D341Med (cell line): ENCODE measurements at places on chromosomes 11 and 22.
A peak's percentile ranks its signal among the peaks of the same experiment; 100 is the strongest.

GRCh38 chr11:69661413-69661715 is 13.8 kb downstream of the LTO1 start:
- DNase-seq, result peak; percentile 9

GRCh38 chr22:46465793-46466192 is 71.6 kb downstream of the CELSR1 start:
- DNase-seq, result no peak

- no peak for DNase-seq
These were observed 59.9 kb downstream of the EIF3M start for GRCh38 chr11:32643526-32643925.

DNA sequence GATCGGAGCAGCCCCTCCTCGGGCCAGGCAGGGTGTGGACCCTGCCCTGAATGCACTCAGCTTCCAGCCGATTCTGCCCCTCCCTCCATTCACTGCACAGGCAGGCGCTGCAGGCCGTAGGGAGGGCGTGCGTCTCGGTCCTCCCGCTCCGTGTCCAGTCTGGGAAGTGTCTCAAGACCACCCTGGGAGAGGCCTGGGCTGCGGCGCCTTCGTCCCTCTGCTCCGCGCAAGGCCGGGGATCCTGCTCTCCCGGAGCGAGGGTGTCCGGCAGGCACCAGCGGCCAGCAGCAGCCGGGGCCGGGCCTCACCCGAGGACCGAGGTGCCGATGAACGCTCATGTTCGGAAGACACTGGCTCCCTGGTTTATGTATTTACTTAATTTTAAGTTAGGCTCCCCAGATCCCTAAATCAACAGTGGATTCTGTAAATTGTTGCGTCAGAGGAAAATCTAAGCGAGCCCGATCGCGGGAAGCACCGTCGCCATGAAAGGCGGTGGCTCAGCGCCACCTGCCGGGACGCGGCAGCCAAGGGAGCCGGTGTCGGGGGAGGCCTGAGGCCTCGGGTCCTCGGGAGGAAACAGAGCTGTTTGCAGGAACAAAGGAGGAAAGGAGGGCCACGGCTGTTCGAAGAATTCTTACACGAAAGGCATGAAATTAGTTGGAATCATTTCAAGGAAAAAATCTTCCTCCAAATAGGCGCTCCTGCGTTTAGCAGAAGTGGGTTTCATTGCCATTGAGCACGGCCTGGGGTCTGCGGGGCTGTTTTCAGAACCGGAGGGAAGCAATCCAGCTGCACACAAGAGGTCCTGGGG is 195.3 kb downstream of the BRD1 start:
- DNase-seq, result peak; percentile 88

DNA sequence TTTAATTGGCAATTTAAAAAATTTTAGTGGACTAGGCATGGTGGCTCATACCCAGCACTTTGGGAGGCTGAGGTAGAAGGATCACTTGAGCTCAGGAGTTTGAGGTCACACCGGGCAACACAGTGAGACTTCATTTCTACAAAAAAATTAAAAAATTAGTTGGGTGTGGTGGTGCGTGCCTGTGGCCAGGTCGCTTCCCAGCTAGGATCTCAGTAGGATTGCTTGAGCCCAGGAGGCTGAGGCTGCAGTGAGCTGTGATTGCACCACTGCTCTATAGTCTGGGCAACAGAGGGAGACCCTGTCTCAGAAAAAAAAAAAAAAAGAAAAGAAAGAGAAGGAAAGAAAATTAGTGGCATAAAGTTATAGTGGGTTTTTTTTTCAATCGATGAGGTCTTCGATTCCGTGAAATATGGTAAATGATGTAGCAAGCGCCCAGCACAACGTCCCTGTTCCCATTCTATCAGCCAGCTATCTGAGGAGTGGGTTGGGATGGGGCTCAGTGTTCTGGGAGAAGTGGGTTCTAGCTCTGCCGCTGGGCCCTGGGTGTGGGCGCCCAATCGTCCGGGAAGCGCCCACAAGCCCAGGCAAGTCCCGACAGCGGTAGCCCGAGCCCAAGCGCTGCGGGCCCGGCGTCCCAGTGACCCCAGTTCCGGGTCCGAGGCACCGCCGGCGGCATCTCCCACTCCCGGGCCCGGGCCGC is 1.4 kb downstream of the FOSL1 start:
- DNase-seq, result no peak

- no peak for DNase-seq
These were observed 64.4 kb downstream of the MYH9 start for GRCh38 chr22:36323182-36323854.

DNA sequence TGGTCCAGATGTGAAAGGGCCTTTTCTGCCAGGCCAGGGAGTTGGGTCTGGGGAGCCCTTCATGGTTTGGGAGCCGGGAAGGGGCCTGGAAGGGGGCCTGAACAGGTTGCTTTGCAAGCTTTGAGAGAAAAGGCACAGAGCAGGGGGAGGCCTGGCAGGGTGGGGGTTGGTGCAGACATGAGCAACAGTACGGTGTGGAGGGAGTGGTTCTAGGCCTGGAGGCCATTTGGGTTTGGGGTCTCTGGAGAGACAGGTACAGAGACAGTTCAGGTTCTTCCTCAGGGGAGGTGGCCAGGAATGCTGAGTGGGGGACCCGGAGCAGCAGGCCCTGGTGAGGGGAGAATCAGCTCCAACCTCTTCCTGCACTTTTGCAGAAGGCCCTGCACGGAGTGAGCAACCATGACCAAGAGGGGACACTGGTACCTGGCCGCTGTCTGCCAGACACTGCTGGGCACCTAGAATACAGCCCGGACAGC is 1.4 kb downstream of the KDELR3 start:
- DNase-seq, result no peak

DNA sequence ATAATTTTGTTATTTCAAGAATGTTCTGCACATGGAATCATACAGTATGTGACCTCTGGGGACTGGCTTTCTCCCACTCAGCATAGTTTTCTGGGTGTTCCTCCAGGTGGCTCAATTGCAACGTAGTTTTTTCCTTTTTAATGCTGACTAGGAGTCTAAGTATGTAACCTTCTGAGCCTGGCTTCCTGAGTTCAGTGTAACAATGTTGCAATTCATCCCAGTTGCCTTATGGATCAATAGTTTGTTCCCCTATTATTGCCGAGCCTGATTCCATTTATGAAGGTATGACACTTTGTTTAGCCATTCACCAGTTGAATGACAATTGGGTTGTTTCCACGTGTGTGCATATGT is 128.3 kb downstream of the CRYBB2 start:
- DNase-seq, result no peak
